ENCODE measurements at places on chromosomes 4 and X.

GRCh38 chr4:37586194-37586593 lies 100.0 kb downstream of the RELL1 start:
- no peak for DNase-seq

GRCh38 chr4:186699298-186699697 lies 24.4 kb downstream of the FAT1 start:
- peak; percentile 43 for DNase-seq

DNA sequence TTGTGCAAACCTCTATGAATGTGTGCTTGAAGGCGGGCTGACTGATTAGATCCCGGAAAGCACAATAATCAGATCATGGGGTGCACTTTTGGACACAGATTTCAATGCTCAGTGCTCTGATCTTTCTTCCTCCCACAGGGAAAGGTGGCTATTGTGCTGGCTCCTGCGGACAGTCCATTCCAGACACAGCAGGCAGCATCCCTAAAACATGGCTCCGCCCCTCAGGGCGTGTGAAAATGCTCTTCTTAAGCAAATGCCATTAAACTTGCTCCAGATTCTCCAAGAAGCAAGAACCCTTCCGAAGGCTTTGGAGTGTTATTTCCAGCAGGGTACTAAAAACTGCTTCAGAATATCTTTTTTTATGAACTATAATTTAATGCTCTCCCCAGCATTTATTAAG lies 100.0 kb downstream of the SLC2A9 start:
- no peak for DNase-seq

DNA sequence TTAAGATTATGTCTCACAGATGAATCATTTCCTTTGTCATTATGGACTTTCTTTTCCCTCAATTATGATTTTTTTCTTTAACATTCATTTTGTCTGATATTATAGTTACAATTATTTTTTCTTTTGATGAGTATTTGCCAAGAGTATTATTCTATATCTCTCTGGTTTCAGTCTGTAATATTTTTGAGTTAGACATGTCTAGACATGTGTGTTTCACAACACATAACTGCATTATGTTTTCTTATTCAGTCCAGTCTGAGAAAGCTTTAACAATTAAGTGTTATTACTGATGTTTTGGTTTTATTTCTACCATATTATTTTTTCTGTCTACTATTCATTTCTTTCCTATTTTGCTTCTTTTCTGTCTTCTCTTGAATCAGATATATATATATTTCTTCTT lies 108.3 kb upstream of the MID1IP1 start:
- DNase-seq, result no peak

DNA sequence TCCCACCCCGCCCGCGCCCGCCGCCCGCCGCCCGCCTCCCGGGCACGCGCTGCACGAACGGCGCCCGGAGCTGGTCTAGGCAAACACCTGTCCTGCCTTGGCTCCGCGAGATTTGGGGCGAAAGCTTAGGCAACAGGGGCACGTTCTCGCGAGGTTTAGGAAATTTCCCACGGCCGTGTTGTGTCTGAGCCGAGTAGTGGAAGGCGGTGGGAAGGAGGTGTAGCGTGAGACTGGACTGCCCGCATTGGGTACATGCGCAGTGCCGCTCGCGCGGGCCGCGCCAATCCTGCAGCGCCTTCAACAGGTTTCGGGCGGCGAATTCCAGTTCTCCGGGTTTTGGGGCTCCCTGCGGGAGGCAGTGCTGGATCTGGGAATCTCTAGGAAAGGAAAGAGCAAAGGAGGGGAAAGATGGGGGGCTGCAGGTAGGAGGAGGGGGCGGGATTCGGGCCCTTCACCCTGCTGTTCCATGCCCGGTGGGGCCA lies 1.3 kb upstream of the RBPJ start:
- peak; percentile 100 for DNase-seq

DNA sequence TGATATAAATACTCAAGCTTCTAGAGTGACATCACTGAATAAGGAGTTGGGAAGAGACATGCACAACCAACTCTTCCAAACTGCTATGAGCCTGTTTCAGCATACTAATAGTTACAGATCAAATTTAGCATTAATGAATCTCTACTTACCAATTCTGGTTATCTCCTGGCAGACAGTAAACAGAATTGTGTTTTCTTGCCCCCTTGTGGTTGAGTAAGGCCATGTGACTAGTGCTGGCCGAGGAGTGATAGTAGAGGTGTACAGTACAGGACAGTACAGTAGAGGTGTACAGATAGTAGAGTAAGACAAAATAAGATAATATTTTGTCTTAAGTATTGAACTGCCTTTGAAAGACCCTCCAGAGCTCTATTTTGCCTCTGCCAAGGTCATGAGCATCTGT lies 681.4 kb downstream of the GABRG1 start:
- no peak for DNase-seq

DNA sequence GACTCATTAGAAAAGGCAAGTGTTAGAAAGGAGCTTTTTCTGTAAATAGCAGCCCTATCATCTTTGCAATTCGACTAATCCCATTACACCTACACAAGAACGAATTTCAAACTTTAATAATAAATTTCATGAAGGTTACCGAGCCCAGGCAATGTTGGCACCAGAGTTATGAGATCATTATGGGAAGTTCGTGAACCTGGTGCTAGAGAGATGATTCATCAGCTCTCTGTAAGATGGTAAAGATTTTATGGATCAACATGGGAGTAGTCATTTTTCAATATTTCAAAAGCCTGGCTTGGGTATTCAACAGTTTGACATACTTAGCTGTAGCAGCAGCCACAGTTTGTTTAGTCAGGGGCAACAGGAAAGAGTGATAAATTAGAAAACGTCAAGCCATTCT lies 35.8 kb downstream of the AMELX start:
- DNase-seq, result peak; percentile 3

- DNase-seq, result peak; percentile 37
These were observed 19.5 kb upstream of the SYTL5 start for GRCh38 chrX:37986893-37987292.
